Occipital lobe (tissue), 3 donors: ENCODE measurements at places on chromosomes 13 and 19. TPM values are rescaled to one million over a fixed set of nuclear protein-coding genes. Genes with fewer than 3 reads are reported as not detected.

Gene APLP1
- 179 TPM for total RNA-seq

Gene CCDC194
- not detected for total RNA-seq

Gene WASF3
- 22.1 TPM for total RNA-seq

Gene CEP89
- 27.8 TPM for total RNA-seq

Gene DACH1
- total RNA-seq = 3.6 TPM

Gene MBD3L3
- total RNA-seq = not detected

Gene MPND
- 11.5 TPM for total RNA-seq

Gene KLK2
- not detected for total RNA-seq

Gene PPFIA3
- total RNA-seq = 35.9 TPM

Gene DKKL1
- total RNA-seq = 2.2 TPM

Gene C19orf33
- total RNA-seq = not detected

Gene ZSCAN5B
- not detected for total RNA-seq

Gene PROSER1
- total RNA-seq = 33.1 TPM

Gene ERFL
- not detected for total RNA-seq

Gene KRTDAP
- not detected for total RNA-seq

Gene GGN
- total RNA-seq = 0.62 TPM

Gene SIGLEC5
- total RNA-seq = not detected

Gene ZNF627
- total RNA-seq = 82.0 TPM

Gene RNF225
- not detected for total RNA-seq

Gene MAP4K1
- 0.16 TPM for total RNA-seq

Gene SERTM1
- 3.7 TPM for total RNA-seq

Gene FBN3
- 23.2 TPM for total RNA-seq

Gene ZNF90
- 3.0 TPM for total RNA-seq

Gene GRIK5
- 20.0 TPM for total RNA-seq

Gene ADGRE3
- total RNA-seq = not detected

Gene PPM1N
- total RNA-seq = 0.47 TPM

Gene ZFP28
- 45.4 TPM for total RNA-seq

Gene GTF2F1
- total RNA-seq = 36.0 TPM

Gene ERICH4
- total RNA-seq = not detected

Gene PCDH17
- 21.1 TPM for total RNA-seq

Gene CCDC70
- not detected for total RNA-seq

Gene FUT3
- total RNA-seq = not detected

Gene COL5A3
- total RNA-seq = 1.2 TPM

Gene C19orf18
- not detected for total RNA-seq

Gene AMER2
- total RNA-seq = 161 TPM

Gene CYP4F11
- total RNA-seq = 0.16 TPM

Gene CEACAM21
- total RNA-seq = 1.6 TPM

Gene ZNF579
- 4.2 TPM for total RNA-seq

Gene ZNF791
- 27.6 TPM for total RNA-seq

Gene ELOF1
- total RNA-seq = 14.2 TPM

Gene RGS9BP
- total RNA-seq = 0.78 TPM

Gene SOX21
- 4.2 TPM for total RNA-seq

Gene EID2B
- total RNA-seq = 18.9 TPM

Gene FCGBP
- total RNA-seq = 3.1 TPM

Gene KIR2DL4
- total RNA-seq = not detected

Gene PLK5
- total RNA-seq = not detected

Gene PRODH2
- not detected for total RNA-seq

Gene ZNF577
- 66.6 TPM for total RNA-seq

Gene ACP7
- not detected for total RNA-seq

Gene SH3GL1
- total RNA-seq = 15.3 TPM

Gene RUBCNL
- total RNA-seq = 5.8 TPM

Gene DOCK9
- total RNA-seq = 200 TPM

Gene CLC
- total RNA-seq = not detected

Gene PSG2
- not detected for total RNA-seq

Gene PABPC3
- not detected for total RNA-seq

Gene EPS8L1
- total RNA-seq = 0.62 TPM
